A549 treated with ZK216348 at 1 μM for 4 hours (cell line): ENCODE measurements at places on chromosomes 5 and 9. TPM values are rescaled to one million over a fixed set of nuclear protein-coding genes. Genes with fewer than 3 reads are reported as not detected.

C5 gene
- total RNA-seq, result 11.3 to 15.8 TPM (median 12.2 TPM) in 5 replicates

PLCXD3 gene
- 0.04 to 0.29 TPM (median 0.18 TPM) in 5 replicates for total RNA-seq

VCAN gene
- total RNA-seq, result 10.4 to 15.3 TPM (median 11.7 TPM) in 5 replicates

FOXE1 gene
- total RNA-seq, result 2.9 to 4.5 TPM (median 4.3 TPM) in 5 replicates

HSPB3 gene
- not detected in 5 replicates for total RNA-seq

BHMT gene
- total RNA-seq, result not detected in 5 replicates

ANKRD18B gene
- total RNA-seq, result 3.1 to 9.0 TPM (median 8.5 TPM) in 5 replicates

PCDHGC5 gene
- not detected in 5 replicates for total RNA-seq

KIF20A gene
- 44.6 to 48.6 TPM (median 46.7 TPM) in 5 replicates for total RNA-seq

SLC25A2 gene
- total RNA-seq, result not detected in 5 replicates

PCDHGA5 gene
- total RNA-seq, result 0.09 to 0.21 TPM (median 0.18 TPM) in 5 replicates

TYRP1 gene
- total RNA-seq, result 0.14 TPM in 1 of 5 replicates, not detected in the others

MRPL36 gene
- 90.0 to 119 TPM (median 112 TPM) in 5 replicates for total RNA-seq

ANKRD34B gene
- total RNA-seq, result 0.06 to 0.31 TPM (median 0.25 TPM) in 4 of 5 replicates, not detected in the other

ORM2 gene
- not detected in 5 replicates for total RNA-seq

TPRN gene
- total RNA-seq, result 5.5 to 10.4 TPM (median 10.2 TPM) in 5 replicates

MSMP gene
- total RNA-seq, result 0.62 TPM in 1 of 5 replicates, not detected in the others

XRCC4 gene
- total RNA-seq, result 8.3 to 15.5 TPM (median 11.1 TPM) in 5 replicates

SLC6A18 gene
- not detected in 5 replicates for total RNA-seq
